ENCODE measurements at places on chromosomes 13 and 19. TPM values are rescaled to one million over a fixed set of nuclear protein-coding genes. Genes with fewer than 3 reads are reported as not detected.

The BORA gene
- polyA plus RNA-seq: 2.0 TPM

The ERICH4 gene
- not detected for polyA plus RNA-seq

The MED25 gene
- polyA plus RNA-seq: 12.3 TPM

The GZMM gene
- not detected for polyA plus RNA-seq

The CLDND2 gene
- polyA plus RNA-seq: not detected

The FXYD7 gene
- 0.10 TPM for polyA plus RNA-seq

The TNFRSF19 gene
- 11.6 TPM for polyA plus RNA-seq

The COL4A1 gene
- 375 TPM for polyA plus RNA-seq

- no peak for DNase-seq
Observed at GRCh38 chr13:26813980-26814348, 53.4 kb upstream of the GPR12 start.

- DNase-seq: no peak
Observed at GRCh38 chr19:41136636-41137455, 22.6 kb downstream of the CYP2F1 start.

GRCh38 chr13:76778853-76779252 lies 107.4 kb downstream of the KCTD12 start:
- DNase-seq: no peak

GRCh38 chr13:52686376-52686775 lies 33.7 kb downstream of the SUGT1 start:
- no peak for DNase-seq

DNA sequence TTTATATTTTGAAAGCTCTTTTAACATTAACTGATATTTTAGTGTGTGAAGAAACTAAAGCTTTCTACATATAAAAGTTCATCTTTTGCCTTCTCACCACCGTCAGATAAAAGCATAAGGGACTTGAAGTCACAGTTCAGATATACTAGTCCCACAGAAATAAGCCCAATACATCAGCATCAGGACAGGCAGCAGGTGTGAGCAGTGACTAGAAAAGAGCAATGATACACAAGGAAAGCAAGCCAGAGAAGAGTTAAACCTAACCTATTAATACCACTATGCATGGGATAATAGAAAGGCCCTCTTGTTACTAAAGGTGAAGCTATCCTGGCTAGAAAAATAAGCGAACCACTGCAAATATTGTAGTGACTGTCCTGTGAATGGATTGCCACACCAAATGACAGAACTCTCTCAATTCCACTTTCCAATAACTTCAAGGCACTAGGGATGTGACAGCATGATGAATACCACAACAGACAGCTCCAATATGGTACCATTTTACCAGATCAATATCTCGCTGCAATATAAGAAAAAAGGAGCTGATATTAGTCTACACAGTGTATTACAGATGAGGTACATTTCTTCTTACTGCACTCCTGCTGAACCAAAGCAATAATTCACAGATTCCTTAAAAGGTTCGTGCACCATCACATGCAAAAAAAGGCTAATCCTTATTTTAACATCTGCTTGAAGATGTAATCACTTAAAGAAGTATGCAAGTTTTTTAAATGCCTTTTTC lies 114.1 kb downstream of the DACH1 start:
- no peak for DNase-seq

DNA sequence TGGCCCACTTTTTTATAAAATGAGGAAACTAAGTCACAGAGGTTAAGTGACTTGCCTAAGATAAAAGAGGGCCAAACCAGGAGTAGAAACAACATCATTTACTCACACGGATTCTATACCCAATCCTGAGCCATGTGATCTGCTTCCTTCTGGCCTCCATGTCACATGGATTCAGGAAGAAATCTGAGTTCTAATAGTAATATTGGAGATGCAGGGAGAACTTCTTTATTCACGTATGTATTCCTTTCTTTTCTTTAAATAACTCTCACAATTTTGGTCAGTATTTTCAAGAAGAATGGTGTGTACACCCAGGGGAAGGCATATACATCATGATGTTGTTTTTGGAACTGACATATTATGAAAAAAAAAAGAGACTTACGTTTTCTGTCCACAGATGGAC lies 1.8 kb downstream of the POSTN start:
- DNase-seq: no peak

DNA sequence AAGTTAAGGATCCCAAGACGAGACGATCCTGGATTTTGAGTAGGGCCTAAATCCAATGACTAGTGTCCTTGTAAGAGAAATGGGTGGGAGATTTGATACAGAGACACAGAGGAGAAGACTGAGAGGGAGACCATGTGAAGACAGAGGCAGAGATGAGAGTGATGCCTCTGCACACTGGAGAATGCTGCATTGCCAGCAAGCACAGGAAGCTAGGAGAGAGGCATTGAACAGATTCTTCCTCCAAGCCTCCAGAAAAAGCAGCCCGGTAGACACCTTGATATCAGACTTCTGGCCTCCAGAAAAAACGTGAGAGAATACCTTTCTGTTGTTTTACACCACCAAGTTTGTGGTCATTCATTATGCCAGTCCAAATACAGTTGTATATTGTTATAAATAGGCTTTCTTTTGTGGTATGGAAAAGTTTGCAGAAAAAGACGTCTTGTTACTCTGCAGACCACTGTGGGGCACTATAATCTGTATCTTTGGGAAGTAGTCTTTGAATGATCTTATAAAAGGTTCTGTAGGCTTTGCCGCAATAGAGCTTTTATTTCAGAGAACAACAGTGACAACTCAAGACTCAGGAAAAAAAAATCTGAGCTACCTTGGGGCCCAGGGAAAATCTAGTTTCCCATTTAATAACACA lies 17.9 kb upstream of the RFC3 start:
- DNase-seq: no peak

GRCh38 chr13:25869941-25870340 lies 181.9 kb downstream of the SHISA2 start:
- no peak for DNase-seq

DNA sequence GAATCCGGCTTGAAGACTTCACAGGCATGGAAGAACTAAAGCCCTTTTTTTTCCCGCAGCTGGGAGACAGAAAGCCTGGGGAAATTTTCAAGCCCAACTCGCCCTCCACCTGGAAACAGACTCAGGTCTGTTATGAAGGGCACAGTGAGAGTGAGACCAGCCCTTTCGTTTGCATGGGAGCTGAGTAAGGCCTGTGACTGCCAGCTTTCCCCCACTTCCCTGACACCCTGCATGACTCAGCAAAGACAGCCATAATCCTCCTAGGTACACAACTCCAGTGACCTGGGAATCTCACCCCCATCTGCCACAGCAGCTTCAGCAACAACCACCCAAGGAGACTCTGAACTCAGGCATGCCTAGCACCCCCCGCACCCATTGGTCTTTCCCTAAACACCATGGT lies 87.6 kb upstream of the ZNF91 start:
- DNase-seq: no peak

- DNase-seq: no peak
Observed at GRCh38 chr13:67139551-67139950, 90.6 kb downstream of the PCDH9 start.

GRCh38 chr13:50991579-50992521 lies 82.3 kb downstream of the RNASEH2B start:
- DNase-seq: no peak

- no peak for DNase-seq
Observed at GRCh38 chr19:1767464-1767933, 14.2 kb downstream of the ONECUT3 start.

DNA sequence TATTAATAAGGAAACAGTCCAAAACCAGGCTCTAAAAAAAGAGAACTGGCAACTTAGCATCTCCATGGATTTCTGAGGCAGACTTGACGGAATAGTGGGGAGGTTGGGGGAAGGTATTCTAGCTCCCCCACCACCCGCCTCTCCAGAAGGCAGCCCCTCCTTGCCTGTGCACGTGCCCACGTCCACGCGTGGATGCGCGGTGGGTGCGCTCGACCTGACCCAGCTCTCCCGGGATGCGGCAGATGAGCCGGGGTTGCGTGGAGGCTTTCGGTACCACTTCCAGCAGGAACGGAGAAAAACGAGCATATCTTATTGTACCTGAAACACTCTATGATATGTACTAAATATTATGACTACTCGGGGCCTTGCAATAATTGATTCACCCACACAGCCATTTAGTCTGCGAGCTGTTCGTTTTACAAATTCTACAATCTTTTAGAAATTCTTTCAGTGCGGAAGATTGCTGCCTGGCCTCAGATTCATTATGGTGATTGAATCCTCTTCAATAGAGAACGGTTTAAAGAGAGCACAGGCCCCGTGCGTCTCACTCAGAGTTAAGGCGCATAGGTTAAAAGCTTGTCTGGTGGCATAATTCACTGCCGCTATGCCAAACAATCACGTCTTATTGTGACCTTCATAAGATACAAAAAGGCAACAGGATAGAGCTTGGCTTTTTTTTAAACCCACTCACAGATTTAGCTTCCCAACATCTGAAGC lies 117.9 kb downstream of the URI1 start:
- no peak for DNase-seq

DNA sequence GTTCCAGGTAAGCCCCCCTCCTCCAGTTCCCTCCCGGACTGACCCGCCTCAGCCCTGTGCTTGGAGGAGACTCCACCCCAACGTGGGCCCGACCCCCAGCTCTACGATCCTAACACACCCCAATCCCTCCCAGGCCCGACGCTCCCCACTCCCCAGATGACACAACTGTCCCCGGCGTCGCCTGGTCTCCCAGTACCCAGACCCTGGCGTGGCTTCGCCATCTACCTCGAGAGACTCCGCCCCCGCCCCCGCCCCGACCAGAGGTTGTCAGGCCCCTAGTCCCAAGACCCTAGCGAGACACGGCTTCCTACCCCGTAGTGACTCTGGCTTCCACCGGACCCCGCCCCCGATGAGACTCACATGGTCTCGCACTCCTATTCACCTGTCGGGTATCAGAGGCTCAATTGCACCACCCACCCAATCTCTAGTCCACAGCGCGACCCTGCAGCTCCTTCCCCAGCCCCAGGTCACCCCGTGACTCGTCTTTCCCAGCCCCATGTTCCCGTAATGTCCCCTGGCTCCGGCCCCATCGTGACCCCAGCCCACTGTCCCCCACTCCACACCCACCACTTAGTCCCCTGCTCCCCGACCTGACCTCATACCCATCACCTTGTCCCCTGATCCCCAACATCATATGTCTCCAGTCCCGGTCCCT lies 2.9 kb downstream of the CD37 start:
- DNase-seq: no peak
